ENCODE measurements at places on chromosomes 11 and 22.

DNA sequence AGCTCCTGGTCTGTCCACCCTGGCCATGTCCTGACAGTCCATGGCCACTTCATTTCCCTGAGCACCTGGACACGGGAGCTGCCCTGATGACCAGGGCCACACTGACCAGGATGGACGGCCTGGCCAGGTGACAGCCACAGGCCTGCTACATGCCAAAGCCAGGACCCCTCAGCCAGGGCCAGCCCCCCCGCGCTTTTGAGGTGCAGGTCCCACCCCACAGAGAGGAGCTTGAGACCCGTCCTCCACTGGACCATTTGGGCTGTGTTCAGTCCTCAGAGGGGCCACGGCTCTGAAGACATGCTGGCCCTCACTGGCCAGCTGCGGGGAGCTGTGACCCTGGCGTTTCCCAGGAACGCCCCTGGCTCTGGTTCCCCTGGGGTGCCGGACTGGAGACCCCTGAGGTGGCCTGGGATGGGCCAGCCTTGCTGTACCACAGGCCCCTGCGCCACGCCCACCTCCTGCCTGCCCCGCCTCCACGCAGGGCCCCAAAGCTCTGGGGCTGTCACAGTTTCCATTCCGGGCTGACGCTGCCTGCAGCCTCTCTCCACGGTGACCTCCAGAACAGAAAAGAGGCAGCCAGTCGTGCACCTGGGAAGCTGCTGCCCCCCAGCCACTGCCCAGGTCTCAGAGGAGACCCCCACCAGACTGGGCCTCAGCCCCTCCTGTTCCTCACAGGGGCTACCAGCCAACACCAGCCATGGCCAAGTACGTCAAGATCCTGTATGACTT, 18.2 kb downstream of the EPS8L2 start:
- no peak for DNase-seq

GRCh38 chr11:15073361-15074205, at the start of gene CALCB:
Gene CALCB (plus strand): TSS chr11:15073593. CDS start chr11:15074719, 1,126 bp downstream.
- no peak for DNase-seq

GRCh38 chr11:63595296-63595695, 18.9 kb downstream of the PLAAT3 start:
- DNase-seq, result no peak

GRCh38 chr11:31375879-31376278, 6.2 kb downstream of the DNAJC24 start:
- DNase-seq, result no peak

GRCh38 chr11:21965221-21965620, 227.7 kb upstream of the ANO5 start:
- DNase-seq, result no peak

DNA sequence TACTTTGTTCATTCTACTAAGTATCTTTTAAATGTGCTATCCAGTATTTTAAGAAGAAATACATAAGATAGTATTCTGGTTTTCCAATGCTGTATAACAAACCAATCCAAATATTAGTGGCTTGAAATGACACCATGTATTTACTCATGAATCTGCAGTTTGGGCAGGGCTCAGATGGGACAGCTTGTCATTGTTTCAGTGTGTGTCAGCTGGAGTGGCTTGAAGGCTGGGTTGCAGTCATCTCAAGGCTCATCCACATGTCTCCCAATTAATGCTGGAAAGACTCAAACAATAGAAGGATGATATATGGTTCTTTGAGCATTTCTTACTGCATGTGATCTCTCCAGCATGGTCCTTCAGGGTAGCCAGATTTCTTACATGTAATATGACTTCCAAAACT, 146.2 kb downstream of the ARHGAP42 start:
- DNase-seq, result no peak

DNA sequence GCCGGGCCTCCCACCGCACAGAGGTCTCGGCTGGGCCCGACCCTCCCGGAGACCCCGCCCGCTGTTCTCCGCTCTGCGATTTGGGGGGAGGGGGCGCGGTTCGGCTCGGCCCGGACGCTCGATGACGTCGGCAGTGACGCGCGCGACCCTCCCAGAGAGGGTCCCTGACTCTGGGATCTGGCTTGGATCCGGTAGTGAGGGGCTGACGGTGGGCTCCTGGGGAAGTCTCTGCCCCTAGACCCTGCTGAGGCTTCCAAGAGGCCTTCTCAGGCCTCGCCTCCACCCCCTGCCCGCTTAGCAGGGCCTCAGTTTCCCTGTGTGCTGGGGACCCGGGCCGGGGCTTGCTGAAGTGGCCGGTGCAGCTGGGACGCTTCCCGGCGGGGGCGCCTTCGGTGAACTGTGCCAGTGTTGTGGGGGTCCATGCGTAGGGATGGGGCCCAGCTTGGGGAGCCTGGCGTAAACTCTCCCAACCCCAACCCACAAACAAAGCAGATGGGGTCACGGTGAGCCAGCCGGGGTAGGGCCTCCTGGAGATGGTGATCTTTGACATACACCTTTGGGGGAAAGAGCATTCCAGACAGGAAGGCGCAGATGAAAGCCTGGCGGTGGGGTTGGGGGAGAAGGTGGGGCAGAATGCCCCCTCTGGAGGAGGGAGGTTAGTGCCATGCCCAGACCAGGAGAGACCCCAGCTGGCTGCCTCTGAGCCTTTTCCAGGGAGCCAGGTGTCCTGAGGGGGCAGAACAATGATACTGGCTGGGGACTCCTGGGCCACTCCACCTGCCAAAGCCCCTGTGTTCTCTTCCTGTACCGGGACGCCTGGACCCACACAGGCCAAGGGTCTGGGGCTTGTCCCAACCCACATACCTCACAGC, 1.0 kb downstream of the B4GALNT4 start:
- DNase-seq, result no peak

GRCh38 chr22:35795476-35795875, 77.8 kb downstream of the APOL5 start:
- DNase-seq, result no peak

DNA sequence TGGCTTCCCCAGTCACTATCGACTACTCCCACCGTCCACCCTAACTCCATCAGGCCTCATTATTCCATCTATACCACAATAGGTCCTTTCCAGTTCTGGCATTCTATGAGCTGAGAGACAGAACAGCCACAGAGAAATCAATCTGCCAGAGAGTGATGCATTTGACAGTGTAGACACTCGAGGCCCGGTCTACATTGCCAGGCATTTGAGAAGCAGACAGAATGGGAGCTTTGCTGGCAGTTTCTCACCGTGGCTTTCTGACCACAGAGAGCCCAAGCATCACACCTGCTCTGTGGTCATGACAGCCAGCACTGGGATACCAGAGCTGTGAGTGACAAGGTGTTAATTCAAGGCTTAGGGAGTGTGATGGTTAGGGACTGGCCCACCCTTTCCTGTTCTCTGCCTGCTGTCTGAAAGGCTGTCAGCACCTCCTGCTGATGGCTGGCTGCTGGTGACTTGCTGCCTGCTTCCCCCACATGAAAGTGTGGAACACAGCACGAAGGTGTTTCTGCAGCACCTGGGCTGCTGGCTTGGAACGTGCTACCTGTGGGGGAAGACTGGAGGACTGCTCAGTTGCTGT, 137.8 kb downstream of the KIRREL3 start:
- DNase-seq, result no peak

- no peak for DNase-seq
Observed at GRCh38 chr11:114215428-114215827, 80.8 kb upstream of the NNMT start.

DNA sequence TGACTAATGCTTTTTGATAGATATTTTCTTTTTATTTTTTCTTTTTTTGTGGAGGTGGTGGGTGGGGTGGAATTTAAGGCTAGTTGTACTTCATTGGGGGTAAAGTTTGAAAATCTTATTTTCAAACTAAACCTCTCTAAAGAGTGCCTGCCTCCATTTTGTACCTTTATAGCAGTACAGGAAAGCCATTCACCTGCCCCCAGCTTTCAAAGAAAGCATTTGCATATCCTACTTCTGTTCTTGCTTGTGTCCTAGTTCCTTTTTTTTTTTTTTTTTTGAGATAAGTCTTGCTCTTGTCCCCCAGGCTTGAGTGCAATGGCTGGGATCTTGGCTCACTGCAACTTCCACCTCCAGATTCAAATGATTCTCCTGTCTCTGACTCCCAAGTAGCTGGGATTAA, 766.2 kb upstream of the LRRC4C start:
- no peak for DNase-seq

GRCh38 chr11:110119317-110119716, 26.1 kb downstream of the ZC3H12C start:
- DNase-seq, result no peak

DNA sequence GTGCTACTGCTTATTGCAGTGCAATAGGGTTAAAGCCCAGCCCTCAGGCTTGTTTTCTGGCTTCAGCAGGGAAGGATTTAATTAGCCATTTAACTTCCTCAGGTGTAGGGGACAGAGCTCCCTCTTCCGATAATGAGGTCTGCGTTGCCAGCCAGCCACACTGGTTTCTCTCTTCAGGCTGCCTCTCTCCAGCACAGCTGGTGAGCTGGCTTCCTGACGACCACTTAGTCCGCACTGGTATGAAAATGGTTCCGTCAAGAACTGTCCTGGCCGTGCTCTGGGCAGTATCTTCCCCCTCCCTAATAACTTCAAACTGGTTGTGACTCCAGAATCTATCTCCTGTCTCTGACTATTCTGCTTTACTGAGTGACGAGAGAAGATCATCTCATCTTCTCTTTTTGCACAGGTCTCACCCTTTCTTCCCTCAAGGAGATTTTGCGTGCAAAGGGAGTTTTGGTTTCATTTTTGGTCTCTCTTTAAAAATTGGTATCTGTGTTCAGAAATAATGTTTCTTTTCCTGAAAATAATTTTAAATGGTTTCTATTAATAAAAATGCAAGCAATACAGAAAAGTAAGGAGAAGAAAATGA, 49.2 kb downstream of the CNTN5 start:
- DNase-seq, result no peak

- DNase-seq, result no peak
Observed at GRCh38 chr11:46886211-46886610, 32.1 kb downstream of the LRP4 start.

DNA sequence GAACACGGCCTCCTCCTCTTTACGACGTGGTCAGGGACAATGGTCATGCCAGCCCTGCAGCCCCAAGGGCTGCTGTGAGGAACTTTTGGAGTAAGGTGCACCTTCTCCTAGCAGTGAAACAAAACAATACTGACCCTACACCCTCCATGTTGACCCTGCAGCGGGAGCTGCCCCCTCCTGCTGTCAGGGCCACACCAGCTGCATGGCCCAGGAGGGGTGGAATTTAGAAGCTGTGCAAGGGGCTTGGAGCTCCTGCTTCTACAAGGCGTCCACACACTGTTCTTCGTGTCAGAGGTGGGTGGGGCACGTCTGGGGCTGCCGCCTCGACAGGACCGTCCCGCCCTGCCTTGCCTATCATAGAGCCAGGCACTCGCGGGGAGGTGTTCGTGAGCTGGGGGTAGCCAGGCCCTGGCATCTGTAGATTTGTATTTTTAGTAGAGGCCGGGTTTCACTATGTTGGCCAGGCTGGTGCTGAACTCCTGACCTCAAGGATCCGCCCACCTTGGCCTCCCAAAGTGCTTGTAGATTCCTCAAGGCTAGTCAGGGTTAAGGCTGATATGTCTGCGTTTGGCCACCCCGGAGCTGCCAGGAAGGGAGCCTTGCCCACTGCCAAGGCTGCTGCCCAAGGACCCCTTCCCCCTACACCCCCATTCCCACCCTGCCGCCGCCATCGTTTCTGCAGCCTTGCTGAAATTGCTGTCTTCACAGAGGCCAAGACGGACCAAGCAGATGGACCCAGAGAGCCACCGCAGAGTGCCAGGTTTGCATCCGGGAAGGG, 15.9 kb downstream of the INCENP start:
- DNase-seq, result no peak

GRCh38 chr11:80307676-80308075, 866.8 kb upstream of the TENM4 start:
- DNase-seq, result no peak

- DNase-seq, result no peak
Observed at GRCh38 chr22:41725510-41726110, 26.3 kb downstream of the MEI1 start.

DNA sequence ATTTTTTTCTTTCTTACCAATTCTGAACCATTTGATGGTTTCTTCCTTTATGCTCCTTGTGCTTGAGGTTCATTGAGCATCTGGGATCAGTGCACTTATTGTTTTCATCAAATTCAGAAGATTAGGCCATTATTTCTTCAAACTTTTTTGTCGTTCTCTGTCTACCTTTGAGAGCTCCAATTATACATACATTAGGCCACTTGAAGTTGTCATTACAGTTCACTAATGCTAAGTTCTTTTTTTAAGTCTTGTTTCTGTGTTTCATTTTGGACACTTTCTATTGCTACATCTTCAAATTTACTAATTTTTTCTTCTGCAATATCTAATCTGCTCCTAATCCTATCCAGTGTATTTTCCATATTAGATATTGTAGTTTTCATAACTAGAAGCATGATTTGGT, 40.8 kb downstream of the CDPF1 start:
- DNase-seq, result no peak

DNA sequence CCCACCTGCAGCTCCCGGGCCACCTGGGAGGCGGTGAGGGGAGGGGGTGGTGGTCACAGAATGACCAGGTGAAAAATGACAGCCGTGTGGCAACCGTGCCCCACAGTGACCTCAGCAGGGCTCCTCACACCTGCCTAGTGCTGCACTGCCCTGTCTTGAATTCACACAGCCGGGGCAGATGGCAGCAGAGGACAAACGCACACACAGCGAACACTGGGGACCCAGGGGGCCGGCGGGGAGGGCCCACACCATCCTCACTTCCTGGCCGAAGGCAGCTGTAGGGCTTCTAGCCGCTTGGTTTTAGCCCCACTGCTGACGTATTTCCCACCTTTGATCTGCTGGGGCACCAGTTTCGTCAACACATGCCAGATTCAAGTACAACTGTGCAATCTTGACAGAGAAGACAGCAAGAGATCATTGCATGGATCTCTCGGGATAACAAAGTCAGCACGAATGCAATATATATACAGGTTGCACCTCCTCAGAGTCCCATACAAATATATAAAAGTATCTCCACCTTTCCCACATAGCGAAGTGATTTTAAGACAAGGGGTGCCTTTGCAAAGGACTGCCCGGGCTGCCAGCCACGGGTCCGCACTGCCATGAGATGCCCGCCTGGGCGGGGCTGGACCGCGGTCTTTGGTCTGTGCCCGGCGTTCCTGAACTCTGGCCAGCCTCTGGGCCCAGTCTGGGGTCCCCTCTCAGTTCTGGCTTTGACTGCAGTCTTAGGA, 26.9 kb downstream of the TRMU start:
- DNase-seq, result no peak

DNA sequence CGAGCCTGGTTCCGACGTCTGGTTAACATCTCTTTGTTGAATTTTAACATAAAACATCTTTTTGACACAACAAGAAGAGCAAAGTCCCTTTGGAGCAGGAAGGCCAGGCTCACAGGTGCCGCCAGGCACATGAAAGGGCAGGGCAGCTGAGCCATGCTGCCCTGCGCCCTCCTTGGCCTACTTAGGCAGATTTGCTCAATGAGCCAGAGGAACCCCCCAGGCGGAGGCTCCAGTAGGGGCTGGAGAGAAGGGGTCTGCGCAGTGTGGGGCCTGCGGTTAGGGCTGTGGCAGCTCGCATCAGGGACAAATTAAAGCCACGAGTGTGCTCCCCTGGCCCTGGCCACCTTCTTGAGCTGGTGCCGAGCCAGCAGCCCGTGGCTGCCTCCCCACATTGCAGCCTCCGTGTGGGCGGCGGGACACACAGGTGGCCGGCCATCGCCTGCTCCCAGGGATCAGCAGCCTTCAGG, 9.9 kb upstream of the SLC22A12 start:
- DNase-seq, result no peak

Measured in fibroblast of skin of left quadriceps (primary cell).